ENCODE measurements at places on chromosomes 3 and 15.

DNA sequence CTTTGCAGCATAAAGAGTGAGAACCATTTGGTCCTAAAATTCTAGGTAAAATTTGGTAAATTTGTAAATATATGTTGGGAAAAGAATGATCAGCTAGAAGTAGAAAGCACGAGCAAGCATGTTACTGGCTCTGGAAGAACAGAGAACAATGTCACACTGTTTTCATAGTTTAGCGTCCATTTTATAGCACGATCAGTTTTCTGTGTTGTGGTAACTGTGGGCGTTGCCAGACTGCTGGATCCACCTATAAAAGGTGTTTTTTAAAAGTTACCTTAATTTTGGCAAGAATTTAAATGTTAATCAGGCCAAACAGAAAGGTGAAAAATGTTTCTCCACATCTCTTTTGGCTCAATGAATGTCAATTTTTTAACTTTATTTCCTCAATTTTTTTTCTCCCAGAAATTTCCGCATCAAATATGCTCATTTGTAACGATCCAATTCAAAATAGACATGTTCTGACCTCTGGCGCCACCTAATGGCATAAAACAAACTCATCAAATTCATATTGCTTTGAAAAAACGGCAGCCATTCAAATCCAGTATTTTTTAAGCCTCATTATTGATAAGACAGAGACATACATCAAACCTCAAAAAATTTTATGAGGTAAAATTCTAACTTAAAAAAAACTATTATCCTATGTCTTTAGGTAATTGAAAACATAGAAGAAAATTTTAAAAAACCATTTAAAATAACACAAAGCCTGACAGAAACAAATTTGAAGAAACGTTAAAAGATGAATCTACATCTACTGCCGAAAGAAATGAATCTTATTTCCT lies 5.5 kb upstream of the GP5 start:
- DNase-seq = peak; percentile 26

DNA sequence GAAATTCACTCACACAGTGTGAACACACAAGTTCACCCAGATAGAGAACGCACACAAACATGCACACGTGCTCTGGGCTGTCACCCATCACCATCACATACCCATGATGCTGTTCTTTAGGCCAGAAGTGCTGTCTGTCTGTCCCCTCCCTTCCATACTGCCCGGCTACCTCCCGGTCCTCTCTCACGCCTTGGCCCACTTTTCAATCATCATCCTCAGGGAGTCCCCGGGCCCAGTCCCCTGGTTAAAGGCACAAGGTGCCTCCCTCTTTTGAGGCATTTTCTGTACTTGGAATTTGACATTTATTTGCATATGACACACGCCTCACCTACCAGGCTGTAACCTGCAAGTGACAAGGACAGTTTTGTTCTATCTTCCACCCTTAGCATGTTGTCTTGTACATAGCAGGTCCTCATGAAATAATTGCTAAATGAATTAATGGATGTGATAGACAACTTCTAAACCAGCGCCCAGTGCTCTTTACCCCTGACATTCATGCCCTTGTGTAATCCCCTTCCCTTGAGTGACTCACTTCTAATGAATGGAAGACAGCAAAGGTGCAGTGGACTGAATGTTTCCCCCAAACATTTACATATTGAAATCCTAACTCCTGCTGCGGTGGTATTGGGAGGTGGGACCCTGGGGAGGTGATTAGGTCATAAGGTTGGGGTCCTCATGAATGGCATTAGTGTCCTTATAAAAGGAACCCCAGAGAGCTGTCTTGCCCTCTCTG lies 73.9 kb upstream of the ADPGK start:
- DNase-seq = no peak

DNA sequence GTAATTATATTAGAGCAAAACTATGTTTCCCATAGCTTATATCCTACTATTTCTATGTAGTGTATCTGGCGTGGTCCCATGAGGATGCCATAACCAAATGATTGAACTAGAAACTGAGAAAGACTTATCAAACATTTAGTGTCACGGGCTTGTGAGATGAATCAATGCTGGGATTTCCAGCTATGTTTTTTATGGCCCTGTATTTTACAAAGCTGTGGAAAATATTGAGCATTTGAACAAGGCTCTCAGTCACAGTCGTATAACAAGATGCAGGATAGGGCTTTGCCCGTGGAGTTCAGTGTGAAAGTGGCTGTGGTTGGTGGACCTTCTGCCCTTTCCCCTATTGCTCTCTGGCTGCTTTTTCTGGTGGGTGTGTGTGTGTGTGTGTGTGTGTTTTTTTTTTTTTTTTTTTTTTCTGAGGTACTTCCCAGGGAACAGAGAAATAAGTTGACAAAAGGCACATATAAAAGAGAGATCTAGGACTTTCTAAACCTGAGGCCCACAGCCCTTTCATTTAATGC lies 60.7 kb downstream of the CACNA1D start:
- DNase-seq = peak; percentile 9

GRCh38 chr3:174358252-174358651 lies 500.9 kb upstream of the NAALADL2 start:
- no peak for DNase-seq

DNA sequence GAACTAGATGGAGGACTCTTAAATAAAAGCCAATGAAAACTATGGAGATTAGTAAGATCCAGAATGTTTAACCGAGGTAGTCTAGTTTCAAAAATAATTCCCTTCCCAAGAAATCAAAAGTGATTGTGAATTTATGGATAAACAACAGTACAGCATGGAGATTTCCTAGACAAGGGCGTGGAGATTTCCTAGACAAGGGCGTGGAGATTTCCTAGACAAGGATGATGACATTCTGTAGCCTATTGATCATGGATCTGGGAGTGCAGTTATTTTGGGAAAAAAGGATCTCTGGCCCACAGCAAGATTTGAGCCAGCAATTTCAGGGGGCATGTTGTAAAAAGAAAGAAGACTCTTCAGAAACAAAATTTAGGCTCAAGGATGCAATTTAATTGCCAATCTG lies 175.3 kb downstream of the RAP2B start:
- DNase-seq = no peak

DNA sequence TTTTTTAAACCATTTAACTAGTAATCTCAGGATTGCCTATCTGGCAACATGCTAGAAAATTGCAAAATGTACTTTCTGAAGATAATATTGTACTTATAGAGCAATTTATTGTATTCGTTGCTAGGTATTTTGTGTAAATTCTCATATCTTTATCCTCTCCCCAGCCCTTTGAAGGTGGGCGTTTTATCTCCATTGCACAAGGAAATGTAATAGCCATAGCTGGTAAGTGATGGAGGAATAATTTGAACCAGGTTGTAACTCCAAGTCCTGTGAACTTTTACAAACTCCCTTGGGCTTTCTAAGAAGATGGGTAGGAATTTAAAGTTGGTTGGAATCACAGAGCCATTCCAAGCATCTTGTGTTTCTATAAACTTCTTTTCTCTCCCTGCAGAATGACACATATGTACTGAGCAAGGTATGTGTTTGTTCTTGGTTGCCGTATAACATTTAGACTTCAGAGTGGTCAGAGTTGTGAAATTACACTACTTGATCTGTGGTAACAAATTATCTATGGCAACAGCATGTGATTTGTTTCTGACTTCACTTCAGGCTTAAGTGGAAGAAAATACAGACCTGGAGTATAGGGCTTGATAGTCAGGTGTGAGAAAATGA lies 170.9 kb downstream of the AKAP13 start:
- DNase-seq = no peak

GRCh38 chr3:13415236-13415986 lies 4.7 kb downstream of the NUP210 start:
- no peak for DNase-seq

- no peak for DNase-seq
Measured at GRCh38 chr3:105906836-105907235, 38.0 kb upstream of the CBLB start.

GRCh38 chr3:15066467-15066866 lies 1.4 kb upstream of the MRPS25 start:
- DNase-seq = no peak

DNA sequence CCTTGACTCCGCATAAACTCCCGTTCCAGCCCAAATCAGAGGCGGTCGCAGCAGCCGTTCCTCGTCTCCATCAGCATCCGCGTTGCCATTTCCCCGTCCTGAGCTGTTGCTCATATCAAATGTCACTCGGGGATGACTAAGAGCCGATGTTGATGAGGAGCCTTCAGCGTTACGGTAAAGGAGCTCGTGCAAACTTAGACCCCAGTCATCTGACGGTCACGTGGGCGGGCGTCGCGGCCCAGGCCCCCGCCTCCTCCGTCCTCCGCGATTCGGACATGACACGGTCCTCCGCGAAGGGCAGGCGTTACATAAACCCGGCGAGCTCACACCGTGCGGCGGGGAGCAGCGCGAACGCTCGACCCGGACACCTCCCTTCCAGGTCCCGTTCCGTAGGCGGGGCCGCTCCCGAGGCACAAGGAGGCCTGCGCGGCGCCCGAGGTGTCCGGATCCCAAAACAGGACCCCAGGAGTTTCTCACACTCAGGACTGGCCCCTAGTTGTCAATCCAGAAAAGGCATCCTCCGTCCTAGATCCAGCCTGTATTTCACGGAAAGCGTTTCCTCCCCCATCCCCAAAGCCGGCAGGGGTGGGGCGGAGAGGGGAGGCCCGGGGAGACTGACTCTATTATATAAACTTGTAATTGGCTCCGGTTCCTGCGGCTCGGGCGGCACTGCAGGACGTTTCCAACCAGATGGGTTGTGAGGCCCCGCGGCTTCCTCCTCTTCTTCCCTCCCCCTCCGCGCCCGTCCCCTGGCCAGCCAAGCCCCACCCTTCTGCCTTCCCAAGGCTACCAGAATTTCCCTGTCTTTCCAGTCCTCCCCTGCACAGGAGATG lies 100.0 kb upstream of the IGF1R start:
- DNase-seq = peak; percentile 44

GRCh38 chr3:152227027-152227426 lies 41.7 kb upstream of the MBNL1 start:
- DNase-seq = no peak

DNA sequence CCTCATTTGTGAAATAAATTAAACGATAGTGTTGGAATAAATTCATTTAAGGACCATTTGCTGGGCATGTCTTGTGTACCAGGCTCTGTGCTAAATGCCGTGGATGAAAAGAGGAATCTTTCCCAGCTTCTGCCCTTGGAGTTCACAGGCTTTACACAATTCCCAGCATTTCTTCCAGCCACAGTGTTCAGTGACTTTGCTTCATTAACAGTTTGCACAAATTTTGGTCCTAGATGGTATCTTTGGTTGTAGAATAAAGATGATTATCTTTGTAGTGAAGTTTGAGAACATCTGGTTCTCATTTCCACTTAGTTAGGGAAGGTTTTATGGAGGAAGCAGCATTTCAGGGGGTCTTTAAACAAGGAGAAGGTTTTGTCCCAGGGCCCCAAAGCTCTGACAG lies 100.1 kb downstream of the LRTM1 start:
- no peak for DNase-seq
